ENCODE measurements at places on chromosomes 16 and 17.
A peak's percentile ranks its signal among the peaks of the same experiment; 100 is the strongest.

DNA sequence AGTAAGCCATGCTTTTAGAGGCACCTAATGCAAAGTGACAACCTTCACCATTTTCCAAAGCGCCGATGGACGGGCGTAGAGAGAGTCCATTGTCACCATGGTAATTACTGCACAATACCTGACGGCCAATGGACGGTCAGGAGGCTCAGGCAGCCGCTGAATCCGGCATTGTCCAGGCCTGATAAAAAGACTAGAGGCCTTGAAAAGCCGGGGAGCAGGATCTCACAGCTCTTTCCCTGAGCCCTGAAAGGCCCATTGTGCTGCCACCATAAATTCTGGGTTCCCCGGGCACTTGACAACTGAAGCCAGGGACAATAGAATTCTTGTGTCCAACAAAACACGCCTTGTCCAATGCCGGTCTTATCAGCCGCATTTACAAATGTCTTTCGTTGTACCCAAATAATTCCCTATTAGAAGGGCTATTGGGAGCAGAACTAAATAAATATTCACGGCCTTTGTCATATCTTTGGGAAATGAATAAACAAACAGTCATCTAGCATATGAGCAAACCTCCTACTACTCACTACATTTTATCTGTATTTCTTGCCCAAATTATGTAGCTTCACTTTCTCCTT lies 62.4 kb downstream of the CDH11 start:
- no peak for DNase-seq

GRCh38 chr17:29571883-29572681 lies 3.6 kb downstream of the TP53I13 start:
- DNase-seq: no peak

GRCh38 chr16:13994239-13995106 lies 74.5 kb downstream of the ERCC4 start:
- DNase-seq: no peak

- peak; percentile 37 for DNase-seq
Measured at GRCh38 chr17:52147872-52148271, 10.6 kb downstream of the CA10 start.

DNA sequence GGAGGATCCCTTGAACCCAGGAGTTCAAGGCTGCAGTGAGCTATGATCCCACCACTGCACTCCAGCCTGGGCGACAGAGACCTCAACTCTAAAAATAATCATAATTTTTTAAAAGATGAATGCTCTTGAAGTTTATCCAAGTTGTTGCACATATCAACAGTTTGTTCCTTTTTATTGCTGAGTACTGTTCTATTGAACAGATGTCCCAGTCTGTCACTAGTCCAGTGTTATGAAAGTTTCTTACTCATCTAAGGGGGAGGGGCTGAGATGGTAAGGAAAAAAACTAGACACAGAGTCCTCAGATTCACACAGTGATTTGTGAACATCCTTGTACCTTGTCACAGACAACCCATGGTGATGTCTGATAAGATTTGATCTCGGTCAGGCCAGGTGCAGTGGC lies 3.9 kb downstream of the ACAP1 start:
- no peak for DNase-seq

DNA sequence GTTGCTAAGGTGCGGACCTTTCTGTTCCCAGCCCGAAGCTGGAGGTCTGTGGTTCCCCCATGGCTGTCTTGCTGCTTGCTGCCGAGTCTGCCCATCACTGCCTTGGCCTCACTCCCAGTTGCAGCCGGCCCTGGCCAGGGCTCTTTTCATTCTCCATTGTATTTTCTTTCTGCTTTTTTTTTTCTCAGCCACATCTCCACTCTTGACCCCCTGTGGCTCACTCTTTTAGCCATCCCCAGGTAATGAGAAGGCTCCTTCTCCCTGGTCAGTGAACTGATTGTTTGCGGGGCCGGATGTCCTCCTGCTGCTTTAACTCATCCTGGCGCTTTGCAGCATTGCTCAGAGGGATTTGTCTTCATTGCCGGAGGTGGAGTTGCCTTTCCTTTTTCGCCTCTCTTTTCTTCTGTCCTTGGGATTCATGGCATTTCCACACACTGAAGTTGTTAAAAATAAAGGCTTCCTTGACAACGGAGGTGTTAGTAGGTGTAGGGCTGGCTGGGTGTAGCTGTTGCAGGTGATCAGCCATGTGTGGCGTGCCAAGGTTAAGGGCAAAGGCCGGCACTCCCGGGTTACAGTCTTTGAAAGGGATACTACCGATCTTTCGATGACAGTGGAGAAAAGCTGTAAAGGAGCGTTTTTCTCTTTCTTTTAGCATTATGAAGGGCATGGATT lies 34.1 kb downstream of the MAP2K6 start:
- DNase-seq: peak; percentile 39

- DNase-seq: no peak
Measured at GRCh38 chr16:87048038-87048729, 269.0 kb downstream of the C16orf95 start.

- no peak for DNase-seq
Measured at GRCh38 chr17:76407509-76407908, 23.1 kb downstream of the SPHK1 start.

GRCh38 chr17:6780886-6781285 lies 4.9 kb downstream of the FBXO39 start:
- DNase-seq: no peak

DNA sequence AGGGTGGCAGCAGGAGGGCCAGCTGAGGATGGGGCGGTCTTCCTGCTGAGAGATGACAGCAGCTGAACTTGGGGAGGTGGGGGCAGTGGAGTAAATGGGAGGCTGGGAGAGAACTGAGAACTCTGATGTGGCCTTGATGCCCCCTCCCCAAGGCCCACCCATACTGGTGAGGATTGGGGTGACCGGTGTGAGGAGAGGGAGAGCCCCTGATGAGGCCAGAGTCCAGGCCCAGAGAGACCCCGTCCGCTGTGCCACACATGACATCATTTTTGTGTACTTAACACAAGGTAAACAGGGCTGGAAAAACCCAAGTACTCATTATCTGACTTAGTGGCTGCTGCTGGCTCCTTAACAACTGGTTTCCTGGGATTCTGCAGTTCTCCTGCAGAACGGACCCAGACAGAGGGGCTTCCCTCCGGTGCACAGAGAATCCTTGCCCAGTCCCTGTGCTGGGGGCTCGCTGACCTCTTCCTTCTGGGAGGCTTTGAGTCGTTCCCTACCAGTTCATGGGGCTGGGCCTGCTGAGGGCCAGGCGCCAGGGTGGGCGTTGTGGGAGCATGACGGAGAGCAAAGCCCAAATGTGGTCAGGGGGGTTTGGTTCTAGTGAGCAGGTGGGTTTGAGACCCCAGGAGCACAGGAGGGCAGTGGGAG lies 207.6 kb downstream of the RAB11FIP4 start:
- DNase-seq: no peak

GRCh38 chr17:32964541-32964940 lies 27.1 kb upstream of the SPACA3 start:
- no peak for DNase-seq

DNA sequence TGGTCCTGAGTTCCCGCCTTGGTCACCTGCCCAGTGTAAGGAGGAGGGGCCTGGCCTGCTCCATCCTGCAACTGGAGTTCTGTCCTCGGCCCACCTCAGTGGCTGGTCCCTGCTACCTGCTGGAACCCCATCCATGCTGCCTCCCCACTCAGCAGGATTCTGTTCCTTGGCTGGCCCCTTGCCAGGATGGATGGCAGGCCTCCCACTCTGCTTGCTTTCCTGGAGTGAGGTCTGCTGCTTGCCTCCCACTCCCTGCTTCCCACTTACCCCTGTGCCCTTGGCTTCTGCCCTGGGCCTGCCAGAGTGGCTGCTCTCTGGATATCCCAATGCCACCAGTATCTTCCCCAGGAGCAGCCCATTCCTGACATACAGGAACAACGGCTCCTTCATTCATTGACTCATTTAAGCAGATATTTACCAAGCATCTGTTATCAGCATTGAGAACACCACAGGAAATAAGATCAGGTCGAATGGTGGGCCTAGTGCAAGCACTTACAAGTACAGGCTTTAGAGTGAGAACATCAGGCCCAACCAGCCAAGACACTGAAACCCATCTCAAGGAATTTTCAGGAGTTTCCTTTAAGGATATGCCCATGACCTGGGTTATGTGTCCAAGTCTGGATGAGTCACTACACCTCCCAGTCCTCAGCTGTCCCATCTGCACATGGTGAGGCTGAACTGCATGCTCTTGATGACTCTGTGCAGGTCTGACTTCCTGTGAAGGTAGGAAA lies 17.0 kb upstream of the RPRML start:
- DNase-seq: no peak

DNA sequence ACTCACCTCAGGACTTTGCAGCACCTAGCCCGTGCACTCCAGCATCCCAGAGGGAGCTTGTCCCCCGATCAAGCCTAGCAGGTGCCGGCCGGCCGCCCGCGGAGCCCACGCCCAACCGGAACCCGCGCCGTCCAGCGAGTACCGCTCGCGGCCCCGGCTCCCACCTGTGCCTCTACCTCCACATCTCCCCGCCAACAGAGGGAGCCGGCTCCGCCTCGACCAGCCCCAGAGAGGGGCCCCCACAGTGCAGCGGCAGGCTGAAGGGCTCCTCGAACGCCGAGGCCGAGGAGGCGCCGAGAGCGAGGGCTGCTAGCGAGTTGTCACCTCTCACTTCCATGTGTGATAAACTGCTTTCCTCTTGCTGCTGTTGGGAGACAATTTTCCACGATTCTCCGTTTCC lies 41.1 kb upstream of the DHRS7B start:
- DNase-seq: no peak

DNA sequence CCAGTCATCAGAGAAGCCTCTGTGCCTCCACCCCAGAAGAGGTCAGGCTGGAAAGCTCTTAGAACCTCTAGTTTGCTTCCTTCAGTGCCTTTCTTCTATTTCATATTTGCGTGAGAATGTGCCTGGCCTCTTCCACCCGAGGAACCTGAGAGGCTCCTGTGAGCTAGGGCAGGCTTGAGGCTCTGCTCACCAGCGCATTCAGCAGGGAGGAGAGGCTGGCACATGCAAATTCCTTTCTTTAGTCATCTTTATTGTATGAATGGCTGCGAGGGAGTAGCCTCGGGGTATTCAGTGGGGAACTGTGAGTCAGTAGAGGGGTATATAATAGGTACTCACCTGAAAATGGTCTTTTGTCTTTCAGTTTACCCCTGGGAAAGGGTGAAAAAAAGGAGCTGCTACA lies 268.3 kb downstream of the ABCC12 start:
- DNase-seq: no peak

- no peak for DNase-seq
Measured at GRCh38 chr17:61474235-61474927, 22.2 kb downstream of the TBX4 start.

GRCh38 chr17:63842173-63842539 lies 329 bp downstream of the SMARCD2 start:
- DNase-seq: no peak

DNA sequence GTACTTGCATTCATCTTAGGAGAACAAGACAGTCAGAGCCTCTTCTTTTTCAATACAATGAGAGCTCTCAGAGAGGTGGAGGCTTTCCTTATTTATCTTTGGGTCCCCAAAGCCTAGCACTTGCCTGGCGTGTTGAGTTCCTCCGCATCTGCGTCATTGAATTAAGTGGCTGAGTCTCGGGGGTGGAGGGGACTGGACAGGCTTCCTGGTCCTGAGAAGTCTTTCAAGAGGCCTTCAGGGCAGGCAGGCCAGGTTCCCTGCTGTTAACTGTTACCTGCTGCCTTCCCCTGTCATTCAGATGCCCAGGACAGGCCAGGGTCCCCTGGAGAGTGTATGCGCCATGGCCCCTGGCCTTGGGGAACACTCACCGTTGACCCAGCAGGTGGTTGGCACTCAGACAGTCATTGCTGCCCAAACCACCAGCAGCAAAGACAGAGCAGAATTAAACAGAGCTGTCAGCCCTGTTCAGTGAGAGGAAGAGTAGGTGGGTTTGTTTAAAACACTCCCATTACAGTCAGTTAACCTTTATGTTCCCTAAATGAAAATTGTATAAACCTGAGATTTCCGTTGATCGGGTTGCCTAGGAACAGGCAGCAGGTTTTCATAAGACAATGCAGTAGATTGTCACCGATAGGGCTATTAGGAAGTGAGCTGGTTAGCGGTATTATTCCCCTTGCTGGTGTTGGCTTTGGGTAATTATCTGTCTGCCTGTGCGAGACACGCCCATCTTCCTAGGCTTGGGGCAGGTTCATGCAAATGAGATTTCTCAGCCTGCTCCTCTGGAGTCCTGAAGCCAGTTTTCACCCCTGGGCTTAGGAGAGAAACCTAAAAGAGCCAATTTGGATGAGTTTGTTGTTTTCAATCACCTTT lies 132.7 kb downstream of the CCDC182 start:
- DNase-seq: no peak

DNA sequence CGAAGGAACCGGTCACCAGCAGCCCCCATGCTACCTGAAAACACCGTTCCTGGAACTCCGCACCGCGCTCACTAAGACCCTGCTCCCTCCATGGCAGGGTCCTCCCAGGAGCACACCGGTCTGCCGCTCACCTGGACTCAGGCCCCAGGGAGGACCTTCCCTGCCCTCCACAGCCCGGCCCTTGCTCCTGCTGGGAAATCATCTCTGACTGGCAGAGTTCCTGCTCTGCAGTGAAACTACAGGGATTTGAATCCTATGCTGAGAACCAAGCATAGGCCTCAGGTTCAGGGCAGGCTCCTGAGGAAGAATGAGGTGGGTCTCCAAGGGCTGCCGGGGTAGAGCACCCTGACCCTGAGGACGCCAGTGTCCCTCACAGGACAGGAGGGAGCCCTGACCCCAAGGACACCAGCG lies 88.5 kb downstream of the KCNJ12 start:
- no peak for DNase-seq

DNA sequence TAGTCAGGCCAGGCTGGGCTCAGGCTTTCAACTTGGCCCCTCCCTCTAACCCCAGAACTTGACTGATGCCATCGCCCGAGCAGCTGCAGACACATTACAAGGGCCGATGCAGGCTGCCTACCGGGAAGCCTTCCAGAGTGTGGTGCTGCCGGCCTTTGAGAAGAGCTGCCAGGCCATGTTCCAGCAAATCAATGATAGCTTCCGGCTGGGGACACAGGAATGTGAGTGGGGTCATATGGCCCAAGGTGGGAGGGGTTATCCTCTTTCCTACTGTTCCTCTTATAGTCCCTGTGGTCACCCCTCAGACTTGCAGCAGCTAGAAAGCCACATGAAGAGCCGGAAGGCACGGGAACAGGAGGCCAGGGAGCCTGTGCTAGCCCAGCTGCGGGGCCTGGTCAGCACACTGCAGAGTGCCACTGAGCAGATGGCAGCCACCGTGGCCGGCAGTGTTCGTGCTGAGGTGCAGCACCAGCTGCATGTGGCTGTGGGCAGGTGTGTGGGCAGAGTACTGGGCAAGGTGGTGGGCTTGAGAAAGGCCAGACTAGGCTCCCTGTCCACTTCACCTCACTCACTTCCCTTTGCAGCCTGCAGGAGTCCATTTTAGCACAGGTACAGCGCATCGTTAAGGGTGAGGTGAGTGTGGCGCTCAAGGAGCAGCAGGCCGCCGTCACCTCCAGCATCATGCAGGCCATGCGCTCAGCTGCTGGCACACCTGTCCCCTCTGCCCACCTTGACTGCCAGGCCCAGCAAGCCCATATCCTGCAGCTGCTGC lies 2.1 kb upstream of the NRN1L start:
- DNase-seq: no peak

Data from astrocyte of the cerebellum (primary cell).